ENCODE measurements at places on chromosomes 13 and 19. TPM values are rescaled to one million over a fixed set of nuclear protein-coding genes. Genes with fewer than 3 reads are reported as not detected.

DNA sequence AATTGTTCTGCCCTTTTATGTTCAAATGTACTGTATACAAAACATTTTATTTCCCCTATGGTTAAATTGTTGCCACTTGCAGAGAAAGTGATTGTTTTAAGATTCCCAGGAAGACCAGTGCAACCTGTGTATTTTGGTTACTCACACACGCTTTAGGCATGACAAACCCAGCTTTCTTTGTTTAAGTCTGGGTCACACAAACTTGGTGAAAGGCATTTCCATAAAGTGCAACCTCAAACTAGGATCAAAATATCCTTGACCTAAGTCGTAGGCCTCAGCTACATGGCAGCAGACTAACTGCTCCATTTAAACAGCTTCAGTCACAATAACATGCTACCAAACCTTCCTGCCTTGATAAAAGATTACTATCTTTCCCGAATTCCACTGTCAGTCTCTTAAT, 639.0 kb upstream of the PRR20A start:
- no peak for DNase-seq

DNA sequence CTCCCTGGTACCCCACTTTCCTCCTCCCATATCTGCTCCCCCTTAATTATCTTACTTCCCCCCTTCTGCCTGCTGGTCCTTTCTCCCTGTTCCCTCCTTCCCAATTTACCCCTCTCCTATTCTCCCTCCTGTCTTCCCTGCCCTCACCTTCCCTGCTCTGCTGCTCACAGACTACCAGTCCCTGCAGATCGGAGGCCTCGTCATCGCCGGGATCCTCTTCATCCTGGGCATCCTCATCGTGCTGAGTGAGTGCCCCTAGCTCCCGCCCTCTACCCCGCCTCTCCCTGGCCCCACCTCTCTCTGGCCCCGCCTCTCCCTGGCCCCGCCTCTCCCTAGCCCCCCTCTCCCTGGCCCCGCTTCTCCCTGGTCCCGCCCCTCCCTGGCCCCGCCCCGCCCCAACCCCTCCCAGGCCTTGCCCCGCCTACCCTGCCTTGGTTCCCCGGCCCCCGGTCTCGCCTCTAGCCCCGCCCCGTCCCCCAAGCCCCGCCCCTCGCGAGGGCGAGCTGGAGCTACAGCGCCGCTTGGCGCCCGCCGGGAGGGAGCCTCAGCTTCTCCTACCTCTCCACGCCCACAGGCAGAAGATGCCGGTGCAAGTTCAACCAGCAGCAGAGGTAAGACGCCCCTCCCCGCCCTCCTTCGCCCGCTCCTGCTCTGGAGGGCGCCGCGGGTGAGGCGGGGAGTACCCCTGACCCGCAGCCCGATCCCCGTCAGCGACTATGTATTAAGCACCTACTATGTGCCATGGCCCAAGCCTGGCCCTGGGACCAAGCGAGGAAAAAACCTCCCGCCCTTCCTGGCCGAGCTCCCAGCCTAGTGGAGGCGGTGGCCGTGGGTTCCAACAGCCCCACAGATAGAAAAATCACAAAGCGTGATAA, 1.9 kb upstream of the FXYD7 start:
- peak; percentile 58 for DNase-seq

- peak; percentile 65 for DNase-seq
Measured at GRCh38 chr13:51501592-51502152, 48.8 kb upstream of the INTS6 start.

DNA sequence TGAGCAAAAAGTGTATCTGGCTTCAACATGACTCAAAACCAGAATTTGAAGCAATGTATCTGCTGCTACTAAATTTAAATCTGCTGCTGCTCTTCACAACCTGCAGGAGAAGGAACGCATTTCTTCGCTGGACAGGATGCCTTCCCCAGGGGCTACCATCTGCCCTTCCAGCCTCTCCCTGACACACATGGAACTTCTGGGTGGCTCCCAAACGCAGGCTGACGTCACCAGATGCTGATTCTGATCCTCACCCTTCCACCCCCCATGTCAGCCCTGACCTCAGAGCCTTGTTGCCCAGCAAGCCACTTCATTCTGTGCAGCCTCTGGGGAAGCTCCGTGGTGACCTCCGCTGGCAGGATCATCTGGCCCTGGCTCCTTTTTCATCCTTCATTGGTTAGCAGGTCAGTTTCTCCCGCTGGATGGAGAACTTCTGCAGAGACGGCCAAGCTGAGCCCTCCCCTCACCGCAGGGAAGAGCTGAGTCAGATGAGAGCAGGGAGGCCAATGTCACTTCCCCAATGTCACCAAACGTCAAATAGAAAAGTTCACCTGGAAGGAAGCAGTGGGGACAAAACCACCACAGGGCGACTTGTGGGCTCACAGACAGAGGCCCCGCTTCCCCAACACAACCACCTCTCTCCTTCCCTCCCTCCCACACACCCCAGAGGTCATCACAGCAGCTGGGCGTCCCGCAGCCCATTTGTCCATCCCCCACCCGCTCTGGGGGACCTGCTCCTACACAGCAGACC, 14.0 kb upstream of the RAB20 start:
- DNase-seq = no peak

DNA sequence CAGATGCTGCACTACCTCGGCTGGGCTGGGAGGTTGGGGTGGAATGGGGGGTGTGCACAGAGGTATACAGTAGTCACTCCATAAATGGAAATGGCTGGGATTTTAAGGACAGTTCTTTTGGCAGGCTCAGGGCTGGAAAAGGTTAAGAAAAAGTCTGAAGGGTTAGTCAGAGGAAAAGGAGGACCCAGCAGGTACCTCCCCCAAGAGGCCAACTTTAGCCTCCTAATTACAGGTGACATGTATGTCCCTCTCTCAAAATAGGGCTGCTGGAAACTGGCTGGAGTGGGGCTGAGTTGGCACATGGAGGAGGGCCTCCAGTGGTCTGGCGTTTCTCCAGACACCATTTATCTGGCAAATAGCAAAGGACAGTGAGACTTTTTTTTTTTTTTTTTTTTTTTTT, 994 bp downstream of the CCDC194 start:
- DNase-seq = no peak

GRCh38 chr13:39317291-39317690, 279.0 kb downstream of the NHLRC3 start:
- DNase-seq = peak; percentile 51

DNA sequence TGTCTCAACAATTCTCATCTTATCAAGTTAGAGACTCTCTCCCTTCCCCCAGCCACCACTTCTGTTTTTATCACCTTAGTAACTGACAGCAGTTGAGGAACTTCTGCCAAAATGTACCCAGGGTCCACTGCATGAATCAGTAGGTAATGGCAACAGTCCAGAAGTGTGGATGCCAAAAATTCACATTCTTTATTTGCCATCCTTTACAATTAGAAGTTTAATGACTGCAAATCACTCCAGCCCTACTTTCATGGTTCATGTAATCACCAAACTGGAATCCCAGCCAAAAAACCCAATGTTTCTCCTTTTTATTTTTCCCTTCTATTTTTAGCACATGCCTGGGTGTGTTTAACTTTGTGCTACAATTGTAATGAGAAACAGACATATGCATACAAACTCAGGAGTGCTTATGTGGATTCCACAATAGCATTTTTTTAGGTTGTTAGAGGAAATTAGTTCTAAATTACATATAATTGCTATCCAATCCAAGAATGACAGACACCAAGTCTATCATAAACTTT, 243.5 kb downstream of the RGCC start:
- DNase-seq = peak; percentile 70

DNA sequence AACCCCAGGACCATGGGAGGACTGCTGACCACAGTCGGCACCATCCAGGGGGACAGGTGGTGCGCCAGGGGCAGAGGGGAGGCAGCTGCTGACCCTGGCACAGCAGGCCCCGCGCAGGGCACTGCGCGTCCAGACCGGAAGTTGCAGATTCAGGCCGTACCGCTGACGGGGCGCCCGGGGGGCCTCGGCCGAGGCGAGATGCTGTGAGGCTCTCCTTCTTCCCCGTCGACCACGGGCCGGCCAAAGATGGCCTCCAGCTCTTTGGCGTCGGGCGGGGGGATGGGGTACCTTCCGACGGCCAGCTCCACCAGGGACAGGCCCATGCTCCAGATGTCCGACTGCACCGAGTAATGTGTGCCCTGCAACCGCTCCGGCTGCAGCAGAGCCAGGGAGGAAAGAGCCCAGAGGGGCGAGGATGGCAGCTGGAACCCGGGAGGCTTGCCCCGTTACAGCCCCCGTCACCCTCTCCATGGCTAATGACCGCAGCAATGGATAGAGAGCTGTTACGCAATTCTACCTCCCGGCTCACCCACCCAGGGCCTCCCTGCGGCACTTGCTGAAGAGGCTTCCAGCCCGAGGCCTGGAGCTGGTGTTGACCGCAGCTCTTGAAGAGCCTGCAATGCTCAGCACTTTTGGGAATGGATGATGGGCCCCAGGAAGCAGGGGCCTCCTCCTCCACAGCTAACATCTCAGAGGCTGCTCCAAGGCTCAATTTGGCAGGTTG, 24.7 kb downstream of the MAP2K2 start:
- no peak for DNase-seq

DNA sequence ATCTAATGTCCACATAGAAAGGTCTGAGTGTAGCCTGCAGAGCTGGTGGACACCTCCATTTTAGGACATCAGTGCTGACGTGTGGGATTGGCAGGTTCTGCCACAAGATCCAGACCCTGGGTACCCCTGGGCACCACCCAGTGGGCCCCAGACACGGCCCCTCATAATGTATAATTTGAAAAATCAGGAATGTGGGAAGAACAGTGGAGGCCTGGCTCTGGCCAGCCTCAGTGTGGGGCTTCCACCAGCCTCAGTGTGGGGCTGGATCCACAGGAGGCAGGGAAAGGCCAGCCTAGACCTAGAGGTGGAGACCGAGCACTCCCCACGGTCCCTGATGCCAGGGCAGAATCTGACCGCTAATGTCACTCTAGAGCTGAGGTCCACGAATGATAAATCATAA, 150.7 kb upstream of the SOX1 start:
- no peak for DNase-seq

GRCh38 chr13:81319351-81319750, 978.4 kb upstream of the SPRY2 start:
- no peak for DNase-seq

DNA sequence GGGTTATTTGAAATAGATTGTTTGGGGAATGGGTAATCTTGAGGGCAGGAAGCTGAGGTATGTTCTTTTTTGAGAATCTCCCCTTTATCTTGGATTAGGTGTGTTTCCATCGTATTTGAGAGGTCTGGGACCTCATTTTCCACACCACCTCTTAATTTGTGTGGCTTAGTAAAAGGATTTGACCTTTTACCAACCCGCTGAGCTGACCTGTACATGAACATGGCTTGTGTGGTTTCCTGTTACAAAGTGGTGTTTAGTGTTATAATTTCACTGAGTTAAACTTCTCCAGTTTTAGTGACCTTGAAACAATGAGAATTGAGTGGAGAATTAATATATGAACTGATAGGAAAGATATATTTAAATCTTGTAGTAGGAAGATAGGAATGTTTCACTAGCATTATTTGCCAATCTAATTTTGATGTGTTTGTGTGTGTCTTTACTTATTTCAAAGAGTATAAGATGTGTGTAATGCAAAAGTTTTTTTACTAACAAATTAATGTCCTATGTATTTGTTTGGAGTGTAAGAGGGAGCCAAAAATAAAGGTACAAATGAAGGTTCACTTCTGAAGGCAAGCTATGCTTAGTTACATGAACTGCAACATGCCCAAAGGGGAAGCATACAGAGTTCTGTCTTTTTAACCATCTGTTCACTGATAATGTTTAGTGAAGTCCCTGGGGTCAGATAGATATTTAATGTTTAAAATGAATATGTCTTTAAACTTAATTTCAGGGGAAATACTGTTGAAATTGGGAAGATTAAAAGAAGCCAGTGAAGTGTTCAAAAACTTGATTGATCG, 17.1 kb downstream of the NAA16 start:
- DNase-seq = no peak

The C19orf18 gene
- total RNA-seq = 1.5 TPM

The CEACAM5 gene
- total RNA-seq = not detected

The SIGLEC10 gene
- not detected for total RNA-seq

- DNase-seq = no peak
Measured at GRCh38 chr13:85261757-85262346, 537.4 kb downstream of the SLITRK6 start.

GRCh38 chr19:42252365-42253244, 2.3 kb downstream of the ERF start:
- no peak for DNase-seq

DNA sequence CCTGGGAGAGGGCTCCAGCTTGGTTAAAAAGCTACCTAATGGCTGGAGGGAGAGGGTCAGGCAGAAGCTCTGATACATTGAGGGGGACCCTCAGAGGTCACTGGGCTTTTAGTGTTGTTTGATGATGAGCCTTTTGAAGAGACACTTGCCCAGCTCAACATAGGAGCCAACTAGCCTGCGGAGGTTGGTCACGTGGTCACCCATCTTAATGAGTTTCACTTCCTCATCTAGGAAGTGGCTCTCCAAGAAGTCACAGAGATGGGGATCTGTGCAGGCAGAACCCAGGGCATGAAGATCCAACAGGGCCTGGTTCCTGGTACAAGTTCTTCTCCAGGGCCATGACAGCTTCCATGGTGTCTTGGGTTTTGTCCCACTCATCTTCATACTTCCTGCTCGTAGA, 33.4 kb downstream of the IPO5 start:
- DNase-seq = no peak

The LGALS7B gene
- total RNA-seq = not detected

GRCh38 chr13:40148101-40148500, 492.6 kb downstream of the COG6 start:
- no peak for DNase-seq

DNA sequence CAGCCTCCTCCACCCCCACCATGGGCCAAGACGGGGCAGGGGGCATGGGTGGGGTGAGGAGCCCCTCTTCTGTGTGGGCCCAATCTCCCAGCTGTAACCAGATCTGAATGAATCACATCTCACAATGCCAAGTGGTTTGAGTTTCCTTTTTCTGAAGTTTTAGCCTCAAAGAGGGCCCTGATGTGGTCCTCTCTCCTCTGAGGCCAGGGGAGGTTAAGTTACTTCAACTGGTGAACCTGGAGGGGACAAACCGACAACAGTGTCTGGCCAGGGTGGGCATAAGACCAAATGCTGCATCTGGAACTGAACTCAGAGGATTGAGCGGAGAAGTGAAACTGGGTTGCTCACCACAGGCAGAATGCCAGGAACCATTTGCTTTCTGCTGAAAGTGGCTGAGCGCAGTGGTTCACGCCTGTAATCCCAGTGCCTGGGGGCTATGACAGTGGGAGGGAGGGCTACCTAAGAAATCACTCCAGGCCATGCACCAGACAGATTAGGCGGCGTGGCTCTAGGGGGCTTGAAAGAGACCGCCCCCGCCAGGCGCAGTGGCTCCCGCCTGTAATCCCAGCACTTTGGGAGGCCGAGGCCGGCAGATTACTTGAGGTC, 15.4 kb upstream of the IRGC start:
- DNase-seq = peak; percentile 79

DNA sequence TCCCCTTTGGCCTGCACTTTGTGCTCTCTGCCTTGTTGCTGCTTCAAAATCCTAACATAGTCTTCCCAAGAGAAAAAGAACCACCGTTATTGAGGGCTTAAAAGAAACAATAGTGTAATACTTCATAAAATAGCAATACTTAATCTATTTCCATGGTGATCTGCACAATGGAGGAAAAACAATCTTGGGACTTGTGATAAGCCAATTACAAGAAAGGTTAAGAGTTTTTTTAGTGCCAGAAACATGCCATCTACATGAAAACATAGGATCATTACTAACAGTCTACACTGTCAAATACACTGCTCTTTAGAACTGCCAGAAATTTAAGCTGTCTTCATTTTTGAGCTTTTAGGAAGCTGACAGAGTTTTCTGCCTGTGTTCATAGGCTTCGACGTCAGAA, 54.1 kb upstream of the MAB21L1 start:
- DNase-seq = no peak

- no peak for DNase-seq
Measured at GRCh38 chr13:43650882-43651281, 135.9 kb downstream of the ENOX1 start.

All from astrocyte (in vitro differentiated cells and primary cell).